ENCODE measurements at places on chromosomes 5 and 9.

GRCh38 chr9:89052470-89053097 is 61.3 kb downstream of the S1PR3 start:
- DNase-seq = no peak

GRCh38 chr5:56055287-56055686 is 60.5 kb upstream of the IL6ST start:
- no peak for DNase-seq

DNA sequence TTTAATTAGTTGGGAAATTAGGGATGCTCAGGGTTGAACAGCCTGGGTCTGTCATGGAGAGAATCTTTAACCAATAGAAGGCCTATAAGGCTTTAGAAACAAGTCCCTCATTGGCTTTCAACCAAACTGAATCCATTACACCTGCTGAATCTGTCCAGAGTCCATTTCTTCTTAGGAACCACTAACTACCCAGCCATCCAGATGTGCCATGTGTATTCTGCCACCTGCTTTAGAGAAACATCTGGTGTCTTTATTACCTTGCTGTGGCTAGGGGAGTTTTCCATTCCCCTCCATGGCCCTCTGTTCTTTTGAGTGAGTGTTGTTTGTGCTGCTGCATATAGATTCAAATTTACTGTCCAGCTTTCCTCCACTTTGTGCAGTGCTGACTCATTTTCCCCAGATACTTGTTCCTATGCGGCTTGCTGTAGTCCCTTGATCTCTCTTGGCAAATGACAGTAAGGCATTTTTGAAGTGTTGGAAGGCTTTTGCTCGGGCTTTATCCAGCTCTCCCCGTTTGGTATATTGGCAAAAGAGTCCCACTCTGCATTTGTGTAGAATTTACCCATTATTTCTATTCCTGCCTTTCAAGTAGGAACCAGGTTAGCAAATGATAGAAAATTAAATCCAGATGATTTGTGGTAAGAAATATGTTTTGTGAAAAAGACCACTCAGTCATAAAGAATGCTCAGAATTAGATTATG is 54.6 kb downstream of the NLN start:
- no peak for DNase-seq

GRCh38 chr5:76137887-76138542 is 54.8 kb downstream of the SV2C start:
- DNase-seq = no peak

DNA sequence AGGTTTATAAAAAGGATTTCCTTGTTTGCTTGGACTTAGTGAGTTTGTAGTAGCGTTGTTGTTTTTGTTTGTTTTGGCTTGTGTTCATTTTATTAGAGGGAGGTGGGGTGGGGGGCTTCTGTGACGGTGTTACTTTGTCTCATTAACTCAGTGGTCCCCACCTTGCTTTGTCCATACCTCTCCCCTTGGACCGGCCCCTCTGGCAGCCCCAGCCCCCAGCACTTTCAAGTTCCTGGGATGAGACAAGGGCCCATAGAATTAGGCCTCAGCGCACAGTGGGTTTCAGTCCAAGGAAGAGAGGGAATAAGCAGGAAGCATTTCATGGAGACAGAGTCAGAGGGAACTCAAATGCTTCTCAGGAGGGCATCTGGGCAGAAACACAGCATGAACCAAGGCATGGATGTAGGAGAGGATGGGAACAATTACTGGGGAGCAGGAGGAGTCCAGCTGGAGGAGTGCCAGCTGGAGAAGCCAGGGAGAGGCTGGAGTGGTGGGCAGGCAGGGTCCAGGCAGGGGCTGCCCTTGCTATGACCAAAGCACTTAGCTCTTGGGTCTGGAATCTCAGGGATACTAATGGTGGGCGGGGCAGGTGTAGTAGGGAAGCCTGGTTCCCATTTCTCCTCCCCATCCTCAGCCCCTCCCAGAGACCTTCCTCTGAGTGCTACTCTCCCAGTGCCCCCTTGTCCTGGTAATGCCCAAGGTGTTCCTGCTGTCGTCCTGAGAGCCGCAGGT is 23.5 kb upstream of the ENHO start:
- no peak for DNase-seq
